ENCODE measurements at places on chromosomes 1 and 21.

DNA sequence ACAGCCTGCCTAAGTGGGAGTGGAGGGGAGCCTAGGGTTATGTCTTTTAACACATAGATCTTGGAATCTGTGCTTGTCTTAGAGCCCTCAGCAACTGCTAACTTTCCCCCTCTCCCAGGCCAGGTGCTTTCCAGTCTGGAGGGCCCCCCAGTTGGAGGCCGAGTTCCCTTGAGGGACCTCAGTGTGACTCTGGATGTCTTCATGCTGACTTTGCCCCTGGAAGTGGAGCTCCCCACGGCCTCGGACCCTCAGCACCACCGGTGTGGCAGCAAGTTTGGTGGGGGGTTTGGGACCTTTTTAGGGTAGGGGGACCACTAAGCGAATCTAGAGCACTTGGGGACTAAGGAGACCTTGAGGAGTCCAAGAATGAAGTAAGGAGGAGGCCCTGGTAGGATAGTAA, 22.9 kb downstream of the HYI start:
- H3K36me3 ChIP-seq = peaks cover 75% of the 10 kb centered on the region
- no peaks in the 10 kb centered on the region for H3K27me3 ChIP-seq
- DNase-seq = no peak
- no peaks in the 10 kb centered on the region for H3K4me1 ChIP-seq

DNA sequence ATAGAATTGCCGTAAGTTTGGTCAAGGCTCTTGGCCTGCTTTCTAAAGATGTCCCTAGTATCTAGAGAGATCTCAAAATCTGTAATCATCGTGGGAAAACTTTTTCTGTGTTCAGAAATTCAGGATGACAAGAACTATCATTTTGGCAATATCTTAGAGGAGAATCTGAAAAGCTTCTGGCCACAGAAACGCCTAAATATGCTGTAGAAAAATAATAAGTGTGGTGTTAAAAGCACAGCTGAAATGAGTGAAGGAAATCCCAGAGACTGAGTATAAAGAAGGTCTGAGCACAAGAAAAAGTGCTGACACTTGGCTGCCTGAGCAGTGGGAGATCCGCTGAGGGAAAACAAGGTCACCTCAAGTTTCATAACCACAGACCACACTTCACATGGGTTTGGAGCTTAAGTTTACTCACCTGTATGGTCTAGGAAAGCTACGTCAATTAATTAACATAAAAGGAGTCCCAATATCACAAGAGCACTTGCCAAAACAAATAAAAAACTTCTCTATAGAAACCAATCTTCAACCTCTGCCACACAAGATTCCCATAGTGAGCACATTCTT, 235.2 kb upstream of the IRF2BP2 start:
- no peak overlapping the region for H3K4me3 ChIP-seq
- no peaks in the 10 kb centered on the region for H3K27me3 ChIP-seq
- H3K27ac ChIP-seq = no peak overlapping the region
- DNase-seq = no peak
- no peaks in the 10 kb centered on the region for H3K4me1 ChIP-seq

- H3K36me3 ChIP-seq = peaks cover 3% of the 10 kb centered on the region
- no peak for DNase-seq
- H3K4me3 ChIP-seq = no peak overlapping the region
- peaks cover 16% of the 10 kb centered on the region for H3K4me1 ChIP-seq
These were observed 30.3 kb downstream of the GALNT2 start for GRCh38 chr1:230097370-230097769.

GRCh38 chr1:67634396-67634935, 50.5 kb upstream of the GADD45A start:
- peaks cover 3% of the 10 kb centered on the region for H3K4me1 ChIP-seq
- no peaks in the 10 kb centered on the region for H3K36me3 ChIP-seq
- H3K27ac ChIP-seq = no peak overlapping the region

- no peak overlapping the region for H3K4me3 ChIP-seq
- peaks cover 35% of the 10 kb centered on the region for H3K4me1 ChIP-seq
- no peaks in the 10 kb centered on the region for H3K27me3 ChIP-seq
- H3K27ac ChIP-seq = peak overlapping the region; percentile 88
These were observed 24.8 kb upstream of the SLFNL1 start for GRCh38 chr1:41046347-41046775.

All from ascending aorta (tissue), 2 donors.